ENCODE measurements at places on chromosomes 1 and 21.

DNA sequence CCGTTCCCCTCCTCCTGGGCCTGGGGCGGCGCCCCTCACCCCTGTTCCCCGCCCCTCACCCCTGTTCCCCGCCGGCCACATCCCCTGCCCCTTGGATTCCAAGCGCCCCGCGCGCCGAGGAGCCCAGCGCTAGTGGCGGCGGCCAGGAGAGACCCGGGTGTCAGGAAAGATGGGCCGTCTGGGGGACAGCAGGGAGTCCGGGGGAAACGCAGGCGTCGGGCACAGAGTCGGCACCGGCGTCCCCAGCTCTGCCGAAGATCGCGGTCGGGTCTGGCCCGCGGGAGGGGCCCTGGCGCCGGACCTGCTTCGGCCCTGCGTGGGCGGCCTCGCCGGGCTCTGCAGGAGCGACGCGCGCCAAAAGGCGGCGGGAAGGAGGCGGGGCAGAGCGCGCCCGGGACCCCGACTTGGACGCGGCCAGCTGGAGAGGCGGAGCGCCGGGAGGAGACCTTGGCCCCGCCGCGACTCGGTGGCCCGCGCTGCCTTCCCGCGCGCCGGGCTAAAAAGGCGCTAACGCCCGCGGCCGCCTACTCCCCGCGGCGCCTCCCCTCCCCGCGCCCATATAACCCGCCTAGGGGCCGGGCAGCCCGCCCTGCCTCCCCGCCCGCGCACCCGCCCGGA lies at the start of gene TP73:
TSS of gene TP73 (plus strand) at position 587 of the 618 bp plus-strand sequence. CDS start 29,850 bp downstream, outside the sequence.
- DNase-seq: no peak

DNA sequence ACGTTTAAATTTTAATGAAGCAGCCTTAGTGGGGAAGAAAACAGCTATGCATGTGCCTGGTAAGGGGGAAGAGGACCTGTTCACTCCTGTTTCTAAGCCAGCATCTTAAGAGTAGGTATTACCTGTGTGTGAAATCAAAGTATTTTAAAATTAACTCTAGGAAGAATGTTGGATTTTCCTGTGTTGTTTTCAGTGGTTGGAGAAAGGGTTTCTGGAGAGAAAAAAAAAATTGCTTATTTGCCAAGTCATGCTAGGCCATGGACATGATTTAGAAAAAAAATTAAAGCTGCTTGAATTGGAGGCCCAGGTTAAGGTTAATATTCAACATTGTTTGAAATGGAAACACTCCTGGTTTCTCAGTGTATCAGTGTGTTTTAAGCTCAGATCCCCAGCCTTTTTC lies 42.9 kb upstream of the DNAJC6 start:
- no peak for DNase-seq

- no peak for DNase-seq
Observed at GRCh38 chr1:185404907-185405568, 88.0 kb upstream of the IVNS1ABP start.

DNA sequence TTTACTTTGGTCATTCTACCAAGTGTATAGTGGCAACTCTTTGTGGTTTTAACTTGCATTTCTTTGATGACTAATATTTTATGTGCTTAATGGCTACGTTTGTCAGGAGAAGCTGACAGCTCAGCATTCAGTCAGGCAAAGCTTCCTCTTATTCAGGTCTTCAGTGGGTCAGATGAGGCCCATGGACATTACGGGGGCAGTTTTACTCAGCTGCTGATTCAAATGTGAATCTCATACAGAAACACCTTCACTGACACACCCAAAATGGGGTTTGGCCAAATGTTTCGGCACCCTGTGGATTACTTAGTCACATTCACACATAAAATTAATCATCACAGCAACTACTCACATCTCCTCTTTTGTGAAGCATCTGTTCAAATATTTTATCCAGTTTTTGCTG lies 104.9 kb upstream of the PLD5 start:
- no peak for DNase-seq

- no peak for DNase-seq
Observed at GRCh38 chr1:230028602-230029223, 38.3 kb upstream of the GALNT2 start.

- peak; percentile 31 for DNase-seq
Observed at GRCh38 chr1:77534456-77534855, 148.0 kb downstream of the ZZZ3 start.

GRCh38 chr1:6235296-6235677 lies 477 bp downstream of the ICMT start:
- no peak for DNase-seq

- DNase-seq: peak; percentile 4
Observed at GRCh38 chr1:209168204-209168603, 415.3 kb upstream of the CAMK1G start.

GRCh38 chr1:53525595-53525994 lies 66.4 kb downstream of the DMRTB1 start:
- DNase-seq: peak; percentile 15

GRCh38 chr1:99777752-99778151 lies 11.3 kb upstream of the FRRS1 start:
- DNase-seq: no peak
